ENCODE measurements at places on chromosomes 2 and 18.

DNA sequence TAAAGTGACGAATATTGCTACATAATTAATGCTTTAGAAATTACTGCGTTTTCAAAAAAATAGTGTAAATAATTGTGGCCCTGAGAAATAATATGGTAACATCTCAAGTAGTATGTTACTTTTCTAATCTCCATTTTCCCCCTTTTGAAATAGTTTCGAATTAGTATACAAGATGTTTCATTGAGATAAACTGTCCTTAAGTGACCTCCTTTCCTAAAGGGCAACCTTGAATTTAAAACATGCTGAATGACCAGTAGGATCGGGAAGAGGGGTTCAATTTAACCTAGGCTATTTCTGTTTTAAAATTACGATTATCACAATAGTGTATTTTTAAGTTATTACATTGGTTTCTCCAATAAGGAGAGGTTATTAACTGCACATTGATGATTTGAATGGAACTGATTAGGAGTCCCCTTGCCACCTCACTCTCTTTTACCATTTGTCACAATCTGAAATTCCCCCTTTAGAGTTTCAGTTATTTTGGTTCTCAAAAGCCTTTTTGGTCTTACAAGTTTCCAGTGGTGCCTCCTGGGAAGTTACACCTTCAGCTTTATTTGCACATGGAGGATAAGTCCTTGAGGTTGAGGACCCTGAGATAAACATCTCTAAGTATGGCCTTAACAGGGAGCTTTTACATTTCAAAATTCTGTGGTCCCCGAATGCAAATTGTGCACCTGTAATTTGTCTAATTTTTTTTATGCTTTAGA lies 2.3 kb downstream of the ACTR3 start:
- no peak for DNase-seq

DNA sequence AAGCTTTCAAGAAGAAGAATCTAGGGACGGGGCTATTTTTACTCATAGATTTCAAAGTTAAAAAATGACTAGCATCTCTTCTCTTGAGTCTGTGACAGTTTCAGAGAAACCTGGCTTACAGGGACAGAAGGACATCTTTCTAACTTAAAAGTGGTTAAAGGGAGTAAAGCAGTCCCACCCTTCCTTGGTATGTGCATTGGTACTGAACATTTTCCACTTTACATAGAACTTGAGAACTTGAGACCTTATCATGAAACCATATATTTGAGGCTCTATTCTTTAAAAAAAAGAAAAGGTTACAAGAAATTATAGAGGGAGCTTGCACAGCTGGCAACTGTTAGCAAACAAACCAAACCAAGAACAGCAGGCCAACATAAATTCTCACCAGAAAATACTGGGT lies 73.4 kb upstream of the GAREM1 start:
- no peak for DNase-seq

DNA sequence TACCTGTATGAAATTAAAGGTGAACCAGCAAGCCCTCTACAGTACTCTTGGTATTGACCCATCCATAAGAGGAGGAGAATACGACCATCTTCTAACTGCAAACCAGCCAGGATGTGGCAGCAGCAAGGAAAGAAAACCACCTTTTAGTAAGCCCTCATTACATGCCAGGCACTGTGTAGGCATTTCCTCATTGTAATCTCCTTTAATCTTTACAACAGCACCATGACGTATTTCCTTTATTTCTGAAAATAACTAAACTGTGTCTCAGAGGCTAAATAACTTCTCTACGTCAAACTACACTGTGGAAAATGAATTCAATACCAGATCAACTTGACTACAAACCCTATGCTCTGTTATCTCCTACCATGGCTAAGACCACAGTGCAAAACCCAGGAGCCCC lies 18.2 kb downstream of the WDR35 start:
- no peak for DNase-seq

DNA sequence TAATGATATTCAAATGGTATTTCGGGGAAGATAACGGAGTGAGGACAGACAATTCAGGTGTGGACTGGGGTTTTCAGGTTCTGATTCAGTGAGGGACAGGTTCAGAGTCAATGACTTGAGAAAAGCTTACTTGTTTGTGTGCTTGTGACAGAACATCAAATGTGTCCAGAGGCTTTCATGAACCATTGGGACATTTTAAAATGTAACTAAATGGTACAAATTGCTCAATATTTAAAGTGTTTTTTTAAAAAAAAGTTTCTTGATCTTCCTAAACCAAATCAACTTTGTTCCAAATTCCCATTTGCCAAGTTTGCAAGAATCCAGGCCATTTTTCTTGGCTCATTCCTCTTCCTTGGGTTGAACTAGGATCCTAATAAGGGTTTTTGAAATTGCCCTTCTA lies 59.4 kb upstream of the BZW1 start:
- no peak for DNase-seq

- DNase-seq, result no peak
Observed at GRCh38 chr18:957829-958228, 53.2 kb downstream of the ADCYAP1 start.

DNA sequence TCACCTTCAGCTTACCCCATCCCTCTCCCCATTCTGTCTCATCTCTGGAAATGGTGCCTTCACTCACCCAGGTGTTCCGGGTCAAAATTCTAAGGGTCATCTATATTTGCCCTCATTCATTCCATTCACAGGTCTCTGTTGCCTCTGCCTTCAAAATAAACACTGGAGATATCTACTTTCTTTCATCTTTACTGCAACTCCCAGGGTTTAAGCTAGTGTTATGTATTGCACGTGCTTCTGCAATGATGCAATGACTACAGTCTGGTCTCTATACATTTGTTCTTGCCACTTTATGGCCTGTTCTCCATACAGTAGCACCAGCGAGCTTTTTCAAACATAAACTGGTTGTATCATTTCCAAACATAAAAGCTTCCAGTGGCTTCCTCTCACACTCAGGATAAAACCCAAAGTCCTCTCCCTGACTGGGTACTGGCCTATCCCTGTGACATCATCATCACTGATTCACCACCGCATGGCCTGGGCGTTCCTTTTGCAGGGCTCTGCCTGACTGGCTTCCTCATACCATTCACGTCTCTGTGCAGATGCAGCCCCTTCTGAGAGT lies 14.3 kb downstream of the DSG2 start:
- DNase-seq, result no peak

DNA sequence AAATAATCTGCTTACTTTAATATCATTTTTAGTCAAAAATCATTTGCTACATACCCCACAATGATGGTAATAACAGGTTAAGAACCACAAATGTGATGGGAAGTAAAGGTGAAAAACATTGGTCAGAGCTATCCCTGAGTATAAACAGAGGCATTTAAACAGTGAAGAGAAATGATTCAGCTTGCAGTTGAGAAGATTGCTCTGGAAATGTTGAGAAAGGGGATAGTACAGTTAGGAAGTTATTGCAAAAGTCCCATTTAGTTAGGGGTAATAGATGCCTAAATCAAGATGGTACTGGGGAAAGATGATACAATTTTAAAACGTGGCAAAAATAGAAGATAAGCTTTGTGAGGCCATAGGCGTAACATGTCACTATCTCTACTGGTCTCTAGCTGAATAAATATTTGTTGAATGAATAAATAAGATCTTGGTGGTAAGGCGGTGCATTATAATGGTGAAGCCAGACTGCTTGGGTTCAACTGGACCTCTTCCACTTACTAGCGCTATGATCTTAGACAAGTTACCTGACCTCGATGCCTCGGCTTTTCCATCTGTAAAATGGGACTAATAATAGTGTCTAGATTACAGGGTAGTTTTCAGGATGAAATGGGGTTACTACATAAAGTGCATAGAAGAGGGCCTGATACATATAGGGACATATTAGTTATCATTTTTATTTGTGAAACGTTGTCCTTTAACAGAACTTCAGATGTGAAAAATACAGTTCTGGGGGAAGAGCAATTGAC lies 2.0 kb upstream of the BZW1 start:
- DNase-seq, result no peak

- no peak for DNase-seq
Observed at GRCh38 chr2:19787134-19787533, 114.6 kb downstream of the TTC32 start.

GRCh38 chr18:27772081-27772480 lies 404.8 kb downstream of the CDH2 start:
- DNase-seq, result no peak

- no peak for DNase-seq
Observed at GRCh38 chr2:123816203-123816602, 208.9 kb upstream of the CNTNAP5 start.

- no peak for DNase-seq
Observed at GRCh38 chr2:664063-664462, 13.1 kb downstream of the TMEM18 start.

DNA sequence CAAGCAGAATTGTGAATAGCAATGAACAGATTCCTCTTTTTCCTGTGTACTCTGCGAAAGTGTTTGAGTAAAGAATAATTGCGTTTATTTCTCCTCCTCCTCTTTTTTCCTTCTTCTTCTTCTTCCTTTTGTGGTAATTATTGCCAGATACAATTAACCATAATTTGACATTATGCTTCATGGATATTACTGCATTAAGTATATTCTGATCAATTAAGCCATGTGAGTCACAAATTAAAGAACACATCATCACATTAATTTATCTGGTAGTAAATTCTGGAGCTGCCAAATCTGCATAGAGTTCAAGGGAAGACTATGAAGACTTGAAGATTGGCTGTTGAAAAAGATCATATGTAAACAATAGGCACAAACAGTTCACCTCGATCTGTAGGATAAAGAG lies 72.9 kb upstream of the TFPI start:
- DNase-seq, result no peak

DNA sequence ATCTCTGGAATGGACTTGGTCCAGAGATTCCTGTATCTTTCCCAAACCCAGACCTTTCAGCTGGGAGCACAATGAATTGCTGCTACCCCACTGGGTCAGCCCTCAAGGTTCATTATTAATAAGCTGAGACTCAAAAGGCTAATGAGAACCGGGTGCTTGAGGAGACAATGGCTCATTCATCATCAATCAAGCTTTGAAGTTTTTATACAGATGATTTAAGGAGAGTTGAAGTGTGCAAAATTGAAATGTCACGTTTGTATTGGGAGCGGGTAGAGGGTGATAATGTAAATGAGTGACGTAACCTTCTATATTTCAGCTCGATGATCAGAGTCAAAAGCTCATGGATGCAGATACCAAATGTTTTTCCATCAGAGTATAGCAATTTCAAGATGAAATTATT lies 744.9 kb downstream of the ERBB4 start:
- no peak for DNase-seq

GRCh38 chr2:27241761-27242613 lies 20.9 kb downstream of the SLC30A3 start:
- no peak for DNase-seq

DNA sequence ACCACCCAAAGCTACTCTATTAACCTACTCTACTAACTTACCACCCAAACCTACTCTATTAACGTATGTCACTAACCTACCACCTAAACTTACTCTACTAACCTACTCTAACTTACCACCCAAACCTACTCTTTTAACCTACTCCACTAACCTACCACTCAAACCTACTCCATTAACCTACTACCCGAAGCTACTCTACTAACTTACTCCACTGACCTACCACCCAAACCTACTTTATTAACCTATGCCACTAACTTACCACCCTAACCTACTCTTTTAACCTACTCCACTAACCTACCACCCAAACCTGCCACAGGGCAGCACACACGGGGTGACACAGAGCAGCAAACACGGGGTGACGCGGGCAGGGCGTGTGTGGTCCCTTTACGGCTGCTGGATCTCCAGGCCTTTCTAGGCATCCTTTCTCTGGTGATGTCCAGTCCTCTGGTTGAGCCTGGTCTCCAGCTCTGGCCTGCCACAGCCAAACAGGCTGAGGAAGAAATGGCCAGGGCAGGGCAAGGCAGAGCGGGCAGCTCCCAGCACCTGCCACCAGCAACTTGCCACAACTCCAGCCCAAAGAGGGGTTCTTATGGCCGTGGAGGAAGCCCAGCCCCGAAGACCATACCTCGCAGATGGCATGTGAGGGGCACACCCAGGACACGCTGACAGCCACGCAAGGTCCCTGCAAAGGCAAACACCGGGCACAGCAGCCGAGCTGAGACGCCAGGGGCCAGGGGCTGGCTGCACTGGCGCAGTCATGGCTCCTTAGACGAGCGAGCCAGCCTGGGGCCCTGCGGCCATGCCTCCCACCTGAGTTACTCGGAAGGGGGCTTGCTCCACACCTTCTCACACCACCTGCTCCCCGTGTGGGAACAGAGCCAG lies 25.7 kb downstream of the PXDN start:
- DNase-seq, result no peak

- DNase-seq, result no peak
Observed at GRCh38 chr2:68367953-68368653, 3.0 kb downstream of the PLEK start.

- DNase-seq, result no peak
Observed at GRCh38 chr2:173881461-173881860, 83.7 kb downstream of the SP3 start.

DNA sequence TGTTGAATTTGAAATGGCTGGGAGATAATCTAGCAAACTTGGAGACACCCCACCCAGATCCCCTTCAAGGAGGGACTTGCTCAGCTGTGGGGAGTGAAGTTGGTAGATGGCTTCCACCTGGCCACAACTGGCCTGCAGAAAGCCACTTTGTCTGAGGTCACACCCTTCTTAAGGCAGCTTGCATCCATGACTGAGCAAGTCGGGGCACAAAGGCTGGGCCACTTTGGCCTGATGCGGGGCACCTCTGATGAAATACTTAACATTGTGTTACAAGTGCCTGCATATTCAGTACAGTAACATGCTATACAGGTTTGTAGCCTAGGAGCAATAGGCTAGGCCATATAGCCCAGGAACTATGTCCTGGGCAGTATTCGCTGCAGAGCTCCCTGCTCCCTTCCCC lies 13.4 kb upstream of the RPL37A start:
- DNase-seq, result no peak

DNA sequence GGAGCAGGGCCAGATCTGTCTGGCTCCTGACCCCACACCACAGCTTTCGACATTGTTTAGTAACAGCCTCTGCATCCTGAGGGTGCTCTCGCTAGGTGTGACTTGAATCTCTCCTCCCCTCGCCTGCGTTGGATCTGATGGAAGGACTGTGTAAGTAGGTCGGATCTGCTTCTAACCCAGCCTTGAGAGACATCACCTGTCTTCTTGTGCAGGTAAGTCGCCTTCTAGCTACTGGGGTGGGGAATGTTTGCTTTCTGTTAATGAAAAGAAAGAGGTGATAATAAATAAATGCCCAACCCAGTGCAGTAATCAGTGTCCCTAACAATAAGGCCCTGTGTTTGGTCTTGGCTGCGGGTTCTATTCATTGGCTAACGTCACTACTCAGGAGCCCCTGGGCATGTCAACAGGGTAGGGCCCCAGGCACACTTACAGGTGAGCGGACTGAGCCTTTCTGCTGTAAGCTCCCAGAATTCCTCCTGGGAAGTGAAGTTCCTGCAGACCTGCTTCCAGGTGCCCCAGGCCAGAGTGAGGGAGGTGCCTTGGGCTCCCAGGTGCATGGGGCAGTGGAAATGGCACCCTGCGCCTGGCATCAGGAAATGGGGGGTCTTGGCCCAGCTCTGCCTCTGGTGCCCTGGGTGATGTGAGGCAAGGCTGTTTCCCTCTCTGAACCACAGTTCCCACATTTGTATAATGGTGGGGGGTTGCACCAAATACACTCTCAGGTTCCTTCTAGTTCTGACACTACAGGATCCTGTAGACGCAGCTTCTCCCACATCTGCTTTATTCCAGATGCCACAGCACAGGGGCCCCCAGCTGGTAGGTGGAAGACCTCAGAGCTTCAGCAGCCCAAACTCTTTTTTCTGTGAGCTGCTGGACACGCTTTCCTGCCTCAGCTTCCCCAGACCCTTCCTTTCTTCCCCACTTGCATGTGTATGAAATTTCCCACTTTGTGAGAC lies 11.2 kb upstream of the FOSL2 start:
- DNase-seq, result no peak
